ENCODE measurements at places on chromosomes 6 and 20.

GRCh38 chr6:82740072-82740471 lies 325.6 kb downstream of the UBE3D start:
- no peak for DNase-seq

DNA sequence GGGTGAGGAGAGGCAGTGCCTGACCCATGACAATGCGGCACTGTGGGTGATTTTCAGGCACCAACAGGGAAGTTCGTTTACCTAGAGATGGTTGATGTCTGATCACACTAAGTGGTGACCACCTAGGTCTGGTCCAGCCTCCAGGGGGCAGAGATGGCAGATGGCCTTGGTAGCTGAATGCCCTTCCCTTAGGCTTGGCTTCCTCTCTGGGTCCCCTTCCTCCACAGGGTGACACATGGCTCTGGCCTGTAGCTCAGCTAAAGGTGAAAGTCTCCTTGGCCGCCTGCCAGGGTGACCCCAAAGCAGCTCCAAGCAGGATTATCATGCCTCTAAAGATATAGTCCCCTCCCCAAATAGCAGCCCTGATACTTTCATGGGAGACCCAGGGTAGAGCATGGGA lies 6.4 kb downstream of the GDAP1L1 start:
- no peak for DNase-seq

DNA sequence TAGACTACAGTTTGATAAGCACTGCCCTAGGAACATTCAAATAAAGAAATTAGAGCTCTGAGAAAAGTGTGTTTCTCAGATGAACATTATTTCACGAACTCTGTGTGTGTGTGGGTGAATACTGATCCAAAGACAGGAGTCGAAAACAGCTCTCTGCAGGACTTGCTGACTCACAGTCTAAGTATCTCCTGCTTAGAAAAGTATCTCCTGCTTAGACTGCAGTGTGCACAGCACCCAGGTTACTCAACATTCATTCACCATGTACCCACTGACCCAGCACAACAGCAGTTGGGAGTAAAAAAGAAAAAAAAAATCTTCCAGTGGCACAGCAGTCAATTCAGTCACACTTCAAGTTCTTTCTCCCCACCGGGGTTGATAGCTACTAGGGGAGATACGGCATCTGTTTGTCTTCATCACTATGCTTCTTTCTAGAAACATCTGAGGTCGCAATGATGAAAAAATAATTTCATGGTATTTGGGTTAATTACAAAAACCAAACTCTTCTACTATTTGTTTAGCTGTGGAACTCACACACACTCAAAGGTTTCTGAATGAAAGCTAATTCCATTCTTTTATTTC lies 48.0 kb downstream of the GCLC start:
- no peak for DNase-seq

- no peak for DNase-seq
Observed at GRCh38 chr6:137246791-137247202, 27.6 kb upstream of the IFNGR1 start.

- no peak for DNase-seq
Observed at GRCh38 chr6:93703431-93703830, 284.1 kb upstream of the EPHA7 start.

DNA sequence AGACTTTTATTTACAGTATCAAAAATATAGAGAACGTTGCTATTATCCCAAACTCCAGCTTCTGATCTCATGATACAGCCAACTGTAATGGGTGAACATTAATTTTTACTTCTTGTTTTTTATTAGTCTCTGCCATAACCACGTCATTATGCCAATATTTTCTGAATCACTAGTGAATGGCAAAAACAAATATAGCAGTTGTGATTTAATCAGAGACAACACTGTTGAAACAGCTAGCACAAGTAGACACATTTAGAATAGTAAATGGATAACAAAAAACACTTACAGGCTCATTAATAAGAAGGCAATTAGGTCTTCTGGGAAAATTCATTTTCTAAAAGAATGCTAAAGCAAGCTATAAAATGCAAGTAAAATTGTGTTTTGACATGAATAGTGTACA lies 8.1 kb downstream of the PTPRK start:
- no peak for DNase-seq

GRCh38 chr20:18666803-18667415 lies 79.1 kb downstream of the DTD1 start:
- DNase-seq: no peak

- DNase-seq: no peak
Observed at GRCh38 chr6:113998811-113999210, 27.9 kb upstream of the HDAC2 start.

DNA sequence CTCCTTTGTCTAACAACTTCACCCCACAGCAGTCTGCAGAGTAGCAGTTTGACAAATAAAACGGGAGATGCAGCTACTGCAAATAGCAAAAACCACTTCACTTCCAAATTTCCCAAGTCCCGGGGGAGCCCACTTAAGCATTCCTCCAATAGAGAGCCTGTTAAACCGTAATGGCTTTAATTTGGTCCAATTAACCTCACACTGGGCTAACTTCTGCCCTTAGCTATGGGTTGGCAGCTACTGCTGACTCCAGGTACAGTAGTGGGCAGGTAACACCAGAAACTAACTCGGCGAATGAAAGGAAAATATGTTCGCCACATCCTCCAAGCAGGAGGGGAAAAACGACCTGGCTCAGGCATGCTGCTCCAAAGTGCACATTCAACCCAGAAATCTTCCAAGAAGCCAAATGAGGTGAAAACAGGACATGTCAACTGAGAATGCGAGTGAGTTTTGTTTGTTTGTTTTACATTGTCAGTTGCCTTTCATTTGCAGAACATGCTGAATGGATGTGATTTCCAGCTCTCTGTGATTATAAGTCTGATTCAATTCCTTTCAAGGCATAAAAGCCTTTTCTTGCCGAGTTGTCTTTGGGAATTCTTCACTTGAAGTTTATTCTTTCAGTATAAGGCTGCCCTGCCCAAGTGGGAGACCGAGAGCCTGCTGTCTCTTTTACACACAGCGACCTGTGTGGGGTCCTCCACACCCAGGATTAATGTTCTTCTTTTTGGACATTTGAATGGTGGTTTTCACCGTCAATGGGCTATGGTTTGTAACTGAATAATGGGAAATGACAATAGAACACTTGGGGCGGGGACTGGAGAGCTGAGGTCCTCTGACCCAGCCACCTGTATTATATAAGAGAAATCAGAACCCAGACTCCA lies 117.3 kb upstream of the ARMC2 start:
- no peak for DNase-seq

GRCh38 chr6:170136541-170137175 lies 154.2 kb downstream of the DLL1 start:
- no peak for DNase-seq

GRCh38 chr20:55067158-55067825 lies 591.9 kb downstream of the DOK5 start:
- no peak for DNase-seq

GRCh38 chr6:56868687-56869086 lies 86.2 kb upstream of the BEND6 start:
- no peak for DNase-seq

GRCh38 chr20:21707999-21708737 lies 2.7 kb downstream of the PAX1 start:
- no peak for DNase-seq

All from stimulated activated CD8-positive, alpha-beta memory T cell treated with anti-CD3 and anti-CD28 coated beads, Interleukin-2, amount 100 ng/mL, for 48 hours (primary cell).